ENCODE measurements at places on chromosomes 5 and 9.

DNA sequence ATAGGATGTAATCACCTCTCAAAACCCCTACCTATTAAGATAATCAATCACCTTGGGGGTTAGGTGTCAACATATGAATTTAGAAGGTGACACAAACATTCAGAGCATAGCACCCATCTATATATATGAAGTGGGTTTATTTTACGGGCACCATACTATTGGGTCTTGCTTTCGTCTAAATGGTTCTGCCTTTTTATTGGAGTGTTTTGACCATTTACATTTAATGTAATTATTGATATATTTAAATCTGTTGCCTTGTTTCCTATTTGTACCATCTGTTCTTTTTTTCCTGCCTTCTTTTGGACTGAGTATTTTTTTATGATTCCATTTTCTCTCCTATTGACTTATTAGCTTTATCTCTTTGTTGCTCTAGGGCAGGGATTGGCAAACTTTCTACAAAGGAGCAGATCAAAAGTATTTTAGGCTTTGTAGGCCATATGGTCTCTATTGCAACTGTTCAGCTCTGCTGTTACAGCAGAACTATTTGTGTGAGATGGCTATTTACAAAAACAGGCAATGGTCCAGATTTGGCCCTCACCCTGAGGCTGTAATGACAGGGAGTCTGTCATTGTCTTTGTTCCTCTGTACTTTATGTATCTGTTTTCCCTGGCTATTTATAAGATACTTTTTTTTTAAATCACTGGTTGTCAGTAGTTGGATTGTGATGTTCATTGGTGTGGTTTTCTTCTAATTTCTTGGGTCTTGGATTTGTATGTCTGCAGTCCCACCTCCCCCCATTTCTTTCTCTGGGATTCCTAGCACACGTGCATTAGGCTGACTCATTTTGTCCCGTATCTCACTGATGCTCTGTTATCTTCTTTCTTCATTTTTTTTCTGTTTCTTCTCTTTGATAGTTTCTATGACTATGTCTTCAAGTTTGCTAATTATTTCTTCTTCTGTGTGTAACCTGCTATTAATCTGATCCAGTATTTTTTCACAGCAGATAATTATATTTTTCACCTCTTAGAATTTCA is 127.1 kb downstream of the DAB2IP start:
- DNase-seq: no peak

DNA sequence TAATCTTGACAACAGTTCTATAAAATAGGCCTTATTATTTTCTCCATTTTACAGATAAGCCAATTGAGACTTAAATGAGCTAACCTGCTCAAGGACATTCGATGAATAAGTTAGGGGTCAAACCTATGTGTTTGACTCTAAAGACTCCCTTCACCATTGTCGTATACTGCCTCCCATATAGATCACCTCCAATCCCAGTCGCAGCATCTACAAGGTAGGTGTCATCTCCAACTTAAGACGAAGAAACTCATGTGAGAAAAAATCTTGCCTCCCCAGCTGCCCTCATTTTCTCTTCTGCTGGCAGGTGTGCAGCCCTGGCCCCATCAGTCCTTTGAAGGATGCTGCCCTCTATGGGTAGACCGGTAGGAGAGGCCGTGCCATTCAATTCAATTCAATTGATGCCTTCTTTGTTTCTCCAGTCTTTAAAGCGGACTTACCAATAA is 75.2 kb upstream of the SMARCA2 start:
- no peak for DNase-seq

GRCh38 chr5:173001229-173001841 is 17.8 kb downstream of the ATP6V0E1 start:
- DNase-seq: no peak

DNA sequence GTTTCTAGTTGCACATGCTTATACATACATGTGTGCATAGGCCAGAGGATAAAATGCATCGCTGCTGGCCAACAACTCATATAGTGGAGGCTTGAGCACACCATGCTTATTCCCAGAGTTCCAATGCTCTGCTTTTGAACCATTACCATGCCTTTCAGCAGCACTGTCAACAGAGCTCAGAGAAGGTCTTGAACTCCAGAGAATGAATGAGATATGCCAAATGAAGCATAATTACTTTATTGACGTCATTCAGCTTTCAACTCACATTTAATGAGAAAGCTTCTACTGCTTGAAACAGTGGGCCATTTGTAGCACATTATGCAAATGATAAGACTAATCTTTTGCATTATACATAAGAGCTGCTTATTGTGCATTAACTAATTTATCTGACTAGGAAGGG is 765.3 kb upstream of the GRAMD2B start:
- no peak for DNase-seq

GRCh38 chr9:21903380-21903965 is 90.7 kb downstream of the CDKN2A start:
- DNase-seq: no peak

DNA sequence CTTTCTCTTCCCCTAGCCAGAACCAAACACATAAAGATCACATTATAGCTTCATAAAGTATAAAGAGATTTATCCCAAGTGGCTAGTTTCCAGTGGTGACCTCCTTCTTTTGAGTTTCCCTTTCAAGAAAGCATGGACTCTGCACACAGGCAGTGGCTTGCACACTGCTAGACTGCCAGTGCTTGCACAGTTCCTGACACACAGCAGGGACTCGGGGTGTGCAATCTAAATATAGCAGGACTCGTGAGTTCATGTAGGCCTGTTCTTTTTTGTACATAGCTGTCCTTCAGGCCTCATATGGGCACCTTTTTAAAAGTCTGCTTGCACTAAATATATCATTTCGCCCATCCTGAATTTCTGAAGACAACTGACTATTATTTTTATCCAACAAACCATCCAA is 308.6 kb downstream of the FBXL7 start:
- no peak for DNase-seq

DNA sequence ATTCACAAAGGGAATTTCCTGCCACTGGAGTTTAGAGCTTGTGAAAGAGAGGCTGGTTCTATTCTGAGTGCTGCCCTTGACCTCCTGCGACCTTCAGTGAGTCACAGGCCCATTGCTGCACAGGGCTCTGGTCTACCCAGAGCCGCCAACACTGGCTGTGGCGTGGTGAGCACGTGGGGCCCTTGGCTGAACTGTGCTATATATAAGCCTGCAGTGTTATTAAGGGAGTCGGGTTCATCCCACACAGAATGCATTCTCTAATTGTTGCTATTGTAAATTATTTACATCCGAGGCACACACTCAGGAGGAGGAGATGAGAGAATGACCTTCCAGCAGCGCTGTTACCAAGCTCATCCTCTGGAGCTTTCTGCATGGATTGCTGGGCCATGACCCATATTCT is 47.1 kb downstream of the BRINP1 start:
- no peak for DNase-seq

DNA sequence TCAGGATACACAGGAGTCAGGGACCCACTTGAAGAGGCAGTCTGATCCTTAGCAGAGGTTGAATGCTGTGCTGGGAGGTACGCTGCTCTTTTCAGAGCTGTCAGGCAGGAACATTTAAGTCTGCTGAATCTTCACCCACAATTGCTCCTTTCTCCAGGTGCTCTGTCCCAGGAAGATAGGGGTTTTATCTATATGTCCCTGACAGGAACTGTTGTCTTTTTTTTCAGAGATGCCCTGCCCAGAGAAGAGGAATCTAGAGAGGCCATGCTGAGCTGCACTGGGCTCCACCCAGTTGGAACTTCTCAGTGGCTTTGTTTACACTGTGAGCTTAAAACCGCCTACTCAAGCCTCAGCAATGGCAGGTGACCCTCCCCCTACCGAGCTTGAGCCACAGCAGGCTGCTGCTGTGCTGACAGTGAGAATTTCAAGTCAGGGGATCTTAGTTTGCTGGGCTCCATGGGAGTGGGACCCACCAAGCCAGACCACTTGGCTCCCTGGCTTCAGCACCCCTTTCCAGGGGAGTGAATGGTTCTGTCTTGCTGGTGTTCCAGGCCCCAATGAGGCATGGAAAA is 169.0 kb downstream of the FBXL17 start:
- DNase-seq: no peak

DNA sequence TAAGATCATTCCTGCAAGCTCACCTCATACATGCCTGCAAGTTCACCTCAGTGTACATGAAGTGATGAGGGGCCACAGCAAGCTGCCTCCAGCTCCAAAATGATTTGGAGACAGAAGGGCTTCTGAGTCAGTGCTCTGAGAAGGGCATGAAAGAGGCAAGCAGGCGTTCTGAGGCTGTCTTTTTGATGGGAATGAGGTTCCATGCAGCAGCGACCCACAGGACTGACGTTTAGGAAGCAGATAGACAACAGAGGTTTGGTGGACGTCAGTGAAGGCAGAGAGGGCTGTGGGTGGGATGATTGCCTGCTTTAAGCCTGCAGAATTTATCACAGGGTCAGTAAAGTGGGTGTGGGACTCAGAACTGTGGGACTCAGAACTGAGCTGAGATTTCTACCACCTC is 8.9 kb upstream of the SMIM32 start:
- no peak for DNase-seq

DNA sequence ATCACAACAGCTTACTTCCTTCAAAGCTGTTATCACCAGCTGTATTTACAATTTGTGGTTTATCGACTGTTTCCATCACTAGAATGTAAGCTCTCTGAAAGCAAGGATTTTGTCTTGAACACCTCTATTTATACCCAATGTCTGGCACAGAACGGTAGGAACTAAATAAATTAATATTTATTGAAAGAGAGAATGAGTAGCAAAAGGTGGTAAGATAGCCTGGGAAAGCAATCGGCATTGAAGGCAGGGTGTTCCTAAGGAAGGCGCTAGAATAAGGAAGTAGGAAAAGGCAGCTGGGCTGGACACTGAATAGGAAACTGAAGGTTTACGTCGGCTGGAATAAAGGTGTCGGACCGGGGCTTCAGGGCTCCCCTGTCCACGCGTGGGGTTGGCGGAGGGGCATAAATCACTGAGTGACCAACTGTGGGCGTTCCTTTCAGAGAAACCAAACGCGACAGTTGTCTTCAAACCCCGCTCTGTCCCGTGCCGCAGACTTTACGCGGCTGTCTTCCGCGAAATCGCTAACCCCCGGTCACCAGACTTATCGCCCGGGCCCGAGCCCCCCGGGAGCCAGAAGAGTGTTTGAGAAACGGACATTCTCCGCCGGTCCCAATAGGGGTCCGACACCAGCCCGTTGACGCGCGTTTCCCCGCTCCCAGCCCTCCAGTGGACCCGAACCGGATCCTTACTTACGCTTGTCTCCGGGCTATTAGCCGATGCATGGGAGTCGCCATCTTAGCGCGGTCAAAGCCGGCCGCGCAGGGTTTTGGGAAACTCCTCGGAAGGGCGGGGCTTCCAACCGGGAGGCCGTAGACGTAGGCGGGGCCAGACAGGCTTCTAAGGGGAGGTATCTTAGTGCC is at the start of gene ZCCHC10:
TSS of gene ZCCHC10 (minus strand) at position 746 of the 860 bp plus-strand sequence. CDS start at position 734, 12 bp downstream.
- peak; percentile 86 for DNase-seq

DNA sequence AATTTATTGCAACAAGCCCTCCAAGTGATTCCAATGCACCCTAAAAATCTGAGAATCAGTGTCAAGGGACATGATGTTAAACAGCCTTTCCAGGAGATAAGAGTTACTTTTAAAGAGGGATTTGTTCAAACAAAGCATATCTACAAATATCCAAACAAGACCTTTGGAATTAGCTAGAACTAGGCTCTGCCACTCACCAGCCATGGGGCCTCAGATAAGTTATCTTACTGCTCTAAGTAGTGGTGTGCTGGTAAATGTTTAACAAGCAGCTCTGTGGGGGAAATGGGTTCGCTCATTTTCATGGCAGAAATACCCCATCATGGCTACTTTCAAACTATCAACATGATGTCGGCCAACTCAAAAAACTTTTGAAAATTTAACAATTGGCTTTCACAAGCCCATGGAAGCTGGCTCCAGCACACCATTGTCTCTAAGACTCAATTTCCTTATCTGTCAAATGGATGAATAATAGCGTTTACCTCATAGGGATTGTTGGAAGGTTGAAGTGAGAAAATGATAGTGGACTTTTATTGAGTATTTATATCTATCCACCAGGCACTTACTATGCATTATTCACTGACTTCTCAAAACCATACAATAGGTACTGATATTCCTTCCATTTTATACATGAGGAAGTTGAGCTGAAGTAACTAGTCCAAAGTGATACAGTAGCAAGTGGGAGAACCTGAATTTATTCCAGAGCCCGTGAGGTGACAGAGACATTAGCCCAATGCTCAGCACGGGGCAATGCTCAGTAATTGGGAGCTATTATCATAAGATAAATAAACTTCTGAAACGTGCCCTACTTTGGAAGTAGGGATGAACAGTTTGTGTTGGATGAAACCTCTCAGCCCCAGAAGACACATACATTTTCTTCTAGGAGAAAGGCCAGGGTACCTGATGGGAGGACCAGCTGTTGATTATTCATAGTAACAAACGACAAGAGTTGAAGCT is 43.2 kb downstream of the SH3RF2 start:
- DNase-seq: no peak

- no peak for DNase-seq
Measured at GRCh38 chr9:18472841-18473251, 1.1 kb upstream of the ADAMTSL1 start.

DNA sequence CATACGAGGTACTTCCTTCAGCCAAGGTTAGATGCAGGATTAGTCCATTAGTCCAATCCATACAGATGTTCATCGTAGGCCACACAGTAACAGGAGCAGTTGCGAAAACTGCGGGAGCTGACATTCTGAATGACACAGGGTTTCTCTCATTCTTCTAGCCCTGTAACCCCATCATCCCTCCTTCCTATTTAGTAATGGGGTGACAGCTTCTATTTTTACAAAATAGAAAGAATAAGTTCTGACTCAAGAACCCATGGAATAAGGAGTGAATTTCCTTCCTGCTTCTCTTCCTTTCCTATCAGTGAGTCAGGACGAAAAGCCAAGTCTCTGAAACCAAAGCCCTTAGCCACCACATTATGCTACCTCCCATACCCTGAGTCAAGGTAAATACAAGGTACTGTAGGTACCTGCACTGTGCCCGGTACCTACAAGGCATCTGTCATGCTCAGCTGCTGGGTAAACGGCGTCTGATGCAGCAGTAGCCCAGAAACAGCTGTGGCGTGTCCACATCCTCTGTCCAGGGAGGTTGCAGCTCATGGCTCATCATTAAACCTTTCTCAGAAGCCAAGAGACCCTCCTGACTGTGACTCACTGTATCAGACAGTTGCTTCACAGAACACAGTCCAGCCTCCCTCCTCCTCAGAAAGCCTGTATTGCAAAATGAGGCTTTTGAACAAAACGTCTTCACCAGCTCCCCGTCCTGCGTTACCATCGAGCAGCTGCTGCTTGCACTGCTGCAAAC is 84.2 kb downstream of the ESM1 start:
- DNase-seq: no peak

DNA sequence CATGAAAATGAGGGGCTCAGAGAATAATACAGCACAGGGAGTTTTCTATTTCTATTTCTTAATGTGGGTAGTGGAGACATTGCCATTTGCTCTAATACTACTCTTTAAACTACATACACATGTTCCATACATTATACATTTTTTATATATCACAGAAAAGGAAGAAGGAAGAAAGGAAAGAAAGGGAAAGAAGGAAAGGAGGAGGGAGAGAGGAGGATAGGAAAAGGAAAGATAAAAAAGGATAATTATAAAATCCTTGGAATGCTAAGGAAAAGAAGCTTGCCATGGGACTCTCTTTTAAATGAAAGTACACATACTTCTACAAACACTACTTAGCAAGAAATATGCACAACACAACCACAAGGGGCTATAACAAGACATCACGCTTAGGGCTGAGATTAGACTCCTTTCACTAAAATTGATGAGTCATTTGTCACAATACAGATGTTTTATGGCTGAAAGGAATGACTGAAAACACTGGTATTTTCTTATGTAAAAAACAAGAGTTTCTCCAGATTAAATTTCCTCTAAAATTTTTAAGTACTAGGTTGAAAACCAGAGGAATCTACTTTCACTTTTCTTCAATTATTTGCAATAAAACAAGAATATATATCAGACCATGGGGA is 219.8 kb downstream of the ARL15 start:
- no peak for DNase-seq

Measured in activated gamma-delta T cell treated with anti-CD3 and anti-CD28 coated beads, Interleukin-2, amount 50 U/mL, for 16 hours (primary cell).